ENCODE measurements at places on chromosomes 12 and 14. TPM values are rescaled to one million over a fixed set of nuclear protein-coding genes. Genes with fewer than 3 reads are reported as not detected.

DNA sequence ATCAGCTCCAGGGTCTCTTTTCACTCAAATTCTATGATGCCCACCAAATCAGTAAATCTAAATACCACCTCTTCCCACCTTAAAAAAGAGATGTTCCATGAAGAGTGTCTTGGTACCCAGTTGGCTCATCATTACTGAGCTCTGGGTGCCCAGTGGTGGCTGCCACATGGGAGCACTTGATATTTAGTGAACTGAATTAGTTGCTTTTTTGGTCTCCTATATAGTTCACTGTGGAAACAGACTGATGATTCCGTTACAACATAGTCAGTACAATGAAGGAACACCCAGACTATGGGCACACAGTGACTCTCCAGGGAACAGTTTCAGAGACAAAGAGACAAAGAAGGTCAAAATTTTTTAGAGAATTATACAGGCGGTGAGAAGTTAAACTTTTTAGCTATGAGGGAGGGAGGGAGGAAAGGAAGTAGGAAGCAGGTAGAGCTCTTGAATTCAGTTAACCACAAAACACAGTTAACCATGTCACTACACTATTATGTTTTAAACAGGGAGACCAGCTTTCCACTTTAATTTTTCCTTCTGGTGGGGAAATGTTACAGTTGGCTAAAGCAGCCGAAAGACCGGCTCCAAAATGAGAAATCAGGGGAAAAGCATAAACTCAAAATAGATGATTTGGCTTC is 14.6 kb upstream of the YY1 start:
- peak; percentile 1 for DNase-seq

DNA sequence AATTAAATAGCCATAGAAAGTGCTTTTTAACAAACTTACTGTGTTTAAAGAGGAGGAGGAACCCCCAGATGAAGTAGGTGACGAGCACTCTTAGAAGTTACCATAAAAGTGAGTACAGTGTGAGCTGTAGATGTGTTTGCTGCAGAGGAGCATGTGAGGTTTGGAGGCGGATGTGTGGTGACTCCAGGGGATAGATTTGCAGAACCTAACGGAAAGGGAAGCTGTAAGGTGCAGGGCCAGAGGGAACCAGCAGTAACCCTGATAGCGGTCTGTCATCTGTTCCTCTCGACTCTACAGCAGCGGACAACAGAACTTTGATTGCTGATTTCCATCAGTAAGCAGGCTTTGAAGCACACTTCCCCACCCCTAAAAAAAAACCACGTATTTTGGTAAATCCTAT is 5.2 kb downstream of the CALM1 start:
- no peak for DNase-seq

GRCh38 chr12:131106349-131106941 is 152.7 kb downstream of the ADGRD1 start:
- peak; percentile 18 for DNase-seq

- DNase-seq = no peak
These were observed 199.0 kb upstream of the GRIP1 start for GRCh38 chr12:66877925-66878324.

DNA sequence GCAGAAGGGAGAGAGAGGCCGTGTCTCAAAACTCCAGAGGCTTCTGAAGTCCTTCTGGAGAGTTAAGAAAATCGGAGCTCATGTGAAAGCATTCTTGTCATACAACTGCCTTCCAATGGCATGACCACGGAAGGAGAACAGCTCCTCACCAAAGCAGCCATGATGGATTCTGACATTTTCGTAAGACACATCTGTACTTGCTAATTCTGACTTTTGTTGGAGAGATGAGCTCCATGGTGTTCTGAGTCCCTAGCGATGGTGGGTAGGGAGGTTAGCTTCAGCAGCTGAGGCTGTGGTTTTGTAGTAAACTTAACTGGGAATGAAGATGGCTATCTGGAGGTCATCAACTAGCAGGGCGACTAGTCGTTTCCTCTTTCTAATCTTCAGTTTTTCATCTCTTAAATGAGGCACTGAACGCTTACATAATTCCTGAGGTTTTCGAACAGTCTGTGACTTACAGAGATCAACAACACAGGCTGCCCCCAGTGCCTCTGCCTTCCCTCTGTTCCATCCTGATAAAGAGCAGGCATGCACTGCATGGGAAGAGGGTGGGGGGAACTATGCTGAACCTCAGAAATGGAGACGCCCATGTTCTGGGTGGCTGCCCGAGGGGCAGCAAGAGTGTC is 28.6 kb upstream of the DICER1 start:
- no peak for DNase-seq

The TAS2R46 gene
- total RNA-seq = 2.4 TPM

The BICDL1 gene
- total RNA-seq = 0.57 TPM
